ENCODE measurements at places on chromosomes 3 and 15.

DNA sequence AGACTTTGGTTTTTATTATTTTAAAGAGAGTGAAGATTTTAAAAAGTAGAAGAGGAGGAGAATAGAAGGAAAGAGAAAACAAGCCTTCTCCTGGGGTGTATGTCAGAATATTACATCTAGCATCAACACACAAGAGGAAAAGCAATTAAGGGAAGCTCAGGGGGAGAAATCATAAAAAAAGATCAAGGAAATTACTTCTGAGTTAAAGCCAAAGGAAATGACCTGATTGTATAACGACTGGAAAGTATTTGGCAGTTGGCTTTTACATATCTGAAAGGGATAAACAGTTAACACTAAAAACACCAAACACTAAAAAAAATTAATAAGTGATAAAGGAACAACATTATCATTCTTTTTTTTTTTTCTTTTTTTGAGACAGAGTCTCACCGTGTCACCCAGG is 58.4 kb downstream of the CPNE4 start:
- DNase-seq, result no peak

DNA sequence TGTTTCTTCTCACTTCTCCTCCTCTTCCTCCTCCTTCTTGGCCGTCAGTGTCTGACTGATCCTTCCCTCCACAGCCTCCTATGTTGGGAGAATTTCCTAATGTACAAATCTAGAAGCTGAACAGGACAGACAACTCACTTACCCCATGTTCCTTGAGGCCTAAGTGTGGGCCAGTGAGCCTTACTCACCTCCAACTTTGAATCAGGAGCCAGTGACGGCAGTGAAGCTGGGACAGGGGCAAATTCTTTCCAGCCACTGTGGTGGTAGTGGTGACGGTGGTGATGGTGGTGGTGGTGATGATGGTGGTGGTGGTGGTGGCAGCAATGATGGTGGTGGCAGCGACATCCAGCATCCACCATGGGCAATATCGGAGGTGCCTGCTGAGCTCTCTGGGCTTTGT is 166.3 kb downstream of the FAM43A start:
- DNase-seq, result no peak

GRCh38 chr3:153414982-153415381 is 253.0 kb downstream of the RAP2B start:
- no peak for DNase-seq

GRCh38 chr15:57549935-57550334 is 41.8 kb upstream of the MYZAP start:
- DNase-seq, result no peak

All from CD4-positive, alpha-beta T cell treated with Interleukin-15 for 1 hour (primary cell).